Activated CD8-positive, alpha-beta T cell treated with anti-CD3 and anti-CD28 coated beads for 36 hours (primary cell): ENCODE measurements at places on chromosomes 7 and 10.

GRCh38 chr7:99860281-99861127 lies 16.3 kb downstream of the OR2AE1 start:
- no peak for DNase-seq

GRCh38 chr7:157501581-157501980 lies 164.8 kb downstream of the DNAJB6 start:
- DNase-seq = no peak

DNA sequence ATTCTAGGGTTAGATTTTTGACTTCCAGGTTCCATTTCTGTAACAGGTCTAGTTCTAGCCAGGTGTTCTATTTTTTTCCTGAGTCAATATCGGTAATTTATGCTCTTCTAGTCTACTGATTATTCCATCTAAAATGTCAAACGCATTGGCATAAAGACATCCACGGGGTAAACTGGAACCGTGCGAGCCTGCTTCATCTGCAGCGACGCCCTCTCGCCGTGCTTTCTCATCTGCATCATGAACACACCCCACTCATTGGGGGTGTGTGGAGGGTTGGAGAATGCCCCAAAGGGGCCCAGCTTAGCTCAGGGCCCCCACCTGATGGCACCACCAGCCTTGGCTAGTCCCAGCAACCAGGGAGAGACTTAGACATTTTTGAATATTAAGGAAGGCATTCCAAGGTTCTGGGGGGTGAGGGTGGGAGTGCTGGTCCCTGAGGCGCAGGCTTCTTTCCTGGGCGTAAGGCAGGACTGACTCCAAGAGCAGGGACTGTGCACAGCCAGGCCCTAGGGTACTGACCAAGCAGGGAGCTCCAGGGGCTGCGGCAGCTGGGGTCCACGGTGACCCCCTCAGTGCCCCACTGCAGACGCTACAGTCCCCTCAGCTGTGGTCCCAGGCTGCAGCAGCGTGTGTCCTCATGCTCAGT lies 12.9 kb upstream of the CRYGN start:
- no peak for DNase-seq

- DNase-seq = peak; percentile 4
These were observed 146.5 kb downstream of the TMEM178B start for GRCh38 chr7:141220263-141220880.

GRCh38 chr7:836429-836828 lies 4.2 kb downstream of the SUN1 start:
- no peak for DNase-seq

GRCh38 chr7:1134951-1135350 lies 25.0 kb downstream of the ZFAND2A start:
- DNase-seq = no peak
